ENCODE measurements at places on chromosomes 4 and X.

DNA sequence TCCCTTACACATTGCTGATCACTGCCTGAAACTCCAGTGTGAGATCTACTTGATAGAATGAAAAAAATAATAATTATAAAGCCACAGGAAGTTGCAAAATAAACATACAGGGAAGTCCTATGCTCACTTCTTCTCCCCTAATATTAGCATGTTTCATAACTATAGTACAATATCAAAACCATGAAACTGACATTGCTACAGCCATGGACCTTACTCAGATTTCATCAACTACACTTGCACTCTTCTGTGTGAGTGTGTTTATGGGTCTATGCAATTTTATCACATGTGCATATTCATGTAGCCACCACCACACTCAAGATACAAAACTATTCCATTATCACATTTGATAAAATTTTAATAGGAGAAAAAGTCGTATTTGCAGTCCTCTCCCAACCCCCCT, 57.3 kb downstream of the SPINK2 start:
- ATAC-seq = no peak

DNA sequence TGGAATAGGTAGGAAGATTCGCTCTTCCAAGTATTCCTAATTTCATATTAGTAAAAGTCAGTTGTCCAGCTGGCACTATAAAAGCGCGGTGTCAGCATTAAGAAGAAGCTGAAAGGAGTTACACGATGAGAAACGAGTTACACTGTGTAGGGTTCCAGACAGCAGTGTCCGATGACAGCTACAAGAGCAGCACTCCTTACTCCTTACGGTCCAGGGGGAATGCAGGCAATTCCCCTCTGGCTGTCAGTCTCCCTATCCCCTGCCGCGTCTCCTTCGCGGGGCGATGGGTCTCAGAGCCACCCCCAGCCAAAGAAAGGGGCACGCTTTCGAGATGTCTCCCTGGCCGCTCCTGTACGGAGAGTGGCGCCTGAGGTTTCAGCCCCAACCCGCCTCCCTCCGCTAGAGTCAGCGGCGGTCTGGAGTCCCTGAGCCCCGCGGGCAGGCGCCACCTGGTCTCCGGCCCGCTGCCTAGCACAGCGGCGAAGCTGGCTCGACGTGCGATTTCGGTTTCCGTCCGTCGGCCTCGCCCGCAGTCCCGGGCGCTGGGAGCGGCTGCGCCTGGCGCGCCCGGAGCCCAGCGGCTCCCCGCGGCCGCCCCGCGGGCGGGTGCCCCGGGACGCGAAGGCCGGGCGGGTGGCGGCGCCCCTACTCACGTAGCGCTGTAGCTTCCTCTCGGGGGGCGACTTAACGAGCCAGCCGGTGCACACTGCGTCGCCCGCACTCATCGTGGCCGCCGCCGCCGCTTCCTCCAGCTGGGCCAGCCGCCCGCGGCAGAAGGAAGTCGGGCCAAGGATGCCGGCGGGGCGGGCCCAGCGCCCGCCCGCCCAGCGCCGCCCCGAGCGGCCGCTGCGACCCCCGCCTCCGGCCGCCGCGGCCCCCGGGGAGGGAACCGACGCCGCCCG, at the start of gene GAB3:
GAB3 (minus strand) TSS at position 777 of the 902 bp plus-strand sequence; CDS start at position 725, 52 bp downstream.
- ATAC-seq = peak; percentile 72

DNA sequence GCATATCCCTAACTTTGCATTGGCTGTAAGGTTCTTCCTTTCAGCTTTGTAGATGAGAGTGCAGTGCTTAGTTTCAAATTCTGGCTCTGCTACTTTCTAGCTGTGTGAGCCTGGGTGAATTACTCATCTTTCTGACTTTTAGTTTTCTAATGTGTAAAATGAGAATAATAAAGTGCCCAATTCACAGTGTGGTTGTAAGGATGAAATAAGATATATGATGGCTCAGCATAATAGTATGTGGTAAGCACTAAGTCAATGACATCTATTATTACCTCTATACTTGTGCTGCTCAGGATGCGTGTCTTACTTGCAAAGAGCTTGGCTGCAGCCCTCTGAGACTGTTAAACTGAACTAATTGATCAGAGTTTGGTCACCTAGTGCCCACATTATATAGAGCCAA, 30.6 kb upstream of the ETNPPL start:
- ATAC-seq = no peak

GRCh38 chr4:120034913-120035312, 31.7 kb downstream of the MAD2L1 start:
- no peak for ATAC-seq

- ATAC-seq = no peak
These were observed 6.5 kb downstream of the NEUROG2 start for GRCh38 chr4:112509243-112510141.

- no peak for ATAC-seq
These were observed 220.3 kb downstream of the PTTG2 start for GRCh38 chr4:38180456-38180855.

GRCh38 chr4:146222313-146222712, 8.0 kb downstream of the REELD1 start:
- no peak for ATAC-seq

GRCh38 chr4:183306811-183307210, 13.3 kb downstream of the CLDN22 start:
- ATAC-seq = no peak

GRCh38 chr4:155164718-155165117, 43.7 kb upstream of the NPY2R start:
- ATAC-seq = no peak

DNA sequence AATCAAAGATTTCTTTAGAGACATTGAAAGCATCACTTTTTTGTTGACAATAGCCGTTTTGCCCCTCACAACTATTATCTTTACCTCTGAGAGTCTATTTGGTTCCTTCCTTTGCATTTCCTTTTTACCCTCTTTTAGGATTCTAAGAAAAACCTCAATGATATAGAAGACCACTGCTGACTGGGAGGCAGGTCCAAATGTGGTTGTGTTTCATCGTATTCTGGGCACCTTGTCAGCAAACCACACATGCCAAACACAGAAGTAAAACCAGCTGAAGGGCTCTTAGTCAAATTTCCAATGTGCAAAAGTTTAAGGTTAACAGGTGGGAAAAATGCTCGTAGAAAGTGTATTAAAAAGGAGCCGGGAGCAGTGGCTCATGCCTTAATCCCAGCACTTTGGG, 5.1 kb upstream of the PRMT9 start:
- ATAC-seq = peak; percentile 22

DNA sequence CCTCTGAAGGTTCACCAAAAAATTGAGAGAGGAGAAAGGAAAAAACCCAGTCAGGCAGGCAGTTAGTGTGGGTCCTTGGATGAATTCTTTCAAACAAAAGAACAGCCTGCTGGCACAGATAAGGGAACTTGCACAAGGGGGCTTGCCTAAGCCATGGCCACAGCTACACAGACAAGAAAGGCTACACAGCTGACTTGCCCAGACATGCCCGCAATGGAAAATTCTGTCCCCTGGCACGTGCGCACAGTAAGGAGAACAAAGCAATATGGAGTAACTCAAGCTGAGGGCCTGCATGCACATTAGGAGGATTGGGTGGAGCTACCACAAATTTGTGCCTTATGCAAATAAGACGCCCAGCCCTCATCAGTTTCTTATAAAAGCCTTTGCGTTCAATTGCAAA, 512.5 kb upstream of the HTR2C start:
- no peak for ATAC-seq

- ATAC-seq = no peak
These were observed 85.9 kb downstream of the RNF150 start for GRCh38 chr4:141047228-141047884.

DNA sequence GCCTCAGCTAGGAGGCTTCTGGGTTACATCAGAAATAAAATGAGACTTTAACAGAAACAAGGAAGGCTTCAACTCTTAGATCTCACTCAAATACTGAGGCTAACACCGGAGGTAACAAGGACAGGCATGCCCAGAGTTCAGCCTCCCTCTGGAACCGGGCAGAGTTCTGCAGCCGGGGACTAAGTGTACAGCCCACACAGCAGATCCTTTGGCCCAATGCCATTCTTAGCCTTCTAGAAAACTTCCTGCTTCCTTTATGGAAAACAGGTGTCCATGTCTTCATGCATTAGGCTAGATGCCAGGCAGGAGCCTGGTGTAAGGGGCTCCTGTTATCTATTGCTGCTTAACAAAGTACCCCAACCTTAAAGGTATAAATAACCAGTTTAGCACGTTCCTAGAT, 369.7 kb downstream of the BCOR start:
- ATAC-seq = no peak

- ATAC-seq = no peak
These were observed 6.3 kb downstream of the FNIP2 start for GRCh38 chr4:158775091-158775651.

DNA sequence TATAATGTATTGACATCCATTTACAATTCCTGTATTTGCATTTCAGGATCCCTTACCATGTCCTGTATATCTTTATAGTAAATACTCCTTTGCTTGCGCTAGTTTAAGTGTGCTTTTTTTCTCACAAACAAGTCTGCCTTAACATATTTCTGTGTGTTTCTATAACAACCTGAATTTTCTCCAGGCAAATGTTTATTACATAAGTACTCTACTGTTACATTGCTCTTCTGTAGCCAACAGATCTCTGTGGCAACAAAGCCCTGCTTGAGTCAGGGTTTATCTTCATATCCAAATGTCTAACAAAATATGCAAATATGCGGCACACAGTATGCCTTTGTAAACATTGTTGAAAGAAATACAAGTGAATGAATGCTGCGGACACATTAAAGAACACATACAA, 625.5 kb downstream of the TLL1 start:
- ATAC-seq = no peak
